ENCODE measurements at places on chromosomes 13 and 19.

DNA sequence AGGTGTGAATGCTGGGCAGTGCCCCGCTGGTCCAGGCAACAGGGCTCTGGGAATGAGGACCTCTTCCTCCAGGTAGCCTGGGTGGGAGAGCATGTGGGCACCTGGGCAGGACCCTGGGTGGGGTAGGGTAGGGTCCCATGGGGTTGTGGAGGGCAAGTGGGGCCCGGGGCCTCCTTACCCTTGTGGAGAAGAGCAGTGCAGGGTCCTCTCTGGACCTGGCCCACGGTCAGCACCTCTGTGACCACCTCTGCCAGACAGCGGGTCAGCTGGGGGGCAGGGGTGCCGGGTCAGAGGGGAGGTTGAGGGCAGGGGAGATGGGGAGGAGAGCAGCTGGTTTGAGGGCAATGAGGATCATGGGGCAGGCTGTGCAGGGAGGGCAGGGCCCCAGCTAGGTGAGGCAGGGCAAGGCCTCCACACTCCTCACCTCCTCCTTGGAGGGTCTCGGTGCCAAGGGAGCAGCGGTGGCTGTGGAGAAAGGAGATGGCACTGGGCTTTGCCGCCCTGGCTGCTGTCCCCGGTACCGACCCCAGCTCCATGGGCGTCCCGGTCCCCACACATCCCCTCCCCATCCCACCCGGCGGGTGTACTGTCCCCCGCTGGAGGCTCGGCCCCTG lies 491 bp downstream of the CCER2 start:
- DNase-seq = no peak

GRCh38 chr13:22455036-22455435 lies 725.7 kb upstream of the SGCG start:
- no peak for DNase-seq

GRCh38 chr19:19320361-19321140 lies at the start of the genes MAU2 and SUGP1:
MAU2 (plus strand) TSS chr19:19320829; CDS start chr19:19320860, 31 bp downstream.
SUGP1 (minus strand) TSS chr19:19320509; CDS start chr19:19320496, 13 bp downstream.
- DNase-seq = peak; percentile 92

DNA sequence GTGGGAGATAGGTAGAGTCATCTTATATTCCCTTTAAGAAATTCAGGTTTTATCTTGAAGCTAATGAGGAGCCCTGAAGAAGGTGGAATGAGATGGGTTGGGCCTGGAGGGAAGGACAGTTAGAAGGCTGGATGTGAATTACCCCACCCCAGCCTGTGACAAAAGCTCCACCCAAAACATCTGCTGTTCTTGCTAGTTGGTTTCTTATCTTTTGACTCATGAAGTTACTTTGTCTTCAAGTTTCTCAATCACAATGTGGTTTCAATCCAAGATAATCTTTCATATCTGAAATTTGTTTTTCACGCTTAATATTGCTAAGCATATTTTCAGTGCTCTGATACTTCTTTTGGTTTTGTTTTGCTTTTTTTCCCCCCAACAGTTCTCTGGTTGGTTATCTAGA lies 38.3 kb upstream of the HMGB1 start:
- no peak for DNase-seq

GRCh38 chr13:106794117-106794516 lies 226.2 kb upstream of the ARGLU1 start:
- DNase-seq = no peak

DNA sequence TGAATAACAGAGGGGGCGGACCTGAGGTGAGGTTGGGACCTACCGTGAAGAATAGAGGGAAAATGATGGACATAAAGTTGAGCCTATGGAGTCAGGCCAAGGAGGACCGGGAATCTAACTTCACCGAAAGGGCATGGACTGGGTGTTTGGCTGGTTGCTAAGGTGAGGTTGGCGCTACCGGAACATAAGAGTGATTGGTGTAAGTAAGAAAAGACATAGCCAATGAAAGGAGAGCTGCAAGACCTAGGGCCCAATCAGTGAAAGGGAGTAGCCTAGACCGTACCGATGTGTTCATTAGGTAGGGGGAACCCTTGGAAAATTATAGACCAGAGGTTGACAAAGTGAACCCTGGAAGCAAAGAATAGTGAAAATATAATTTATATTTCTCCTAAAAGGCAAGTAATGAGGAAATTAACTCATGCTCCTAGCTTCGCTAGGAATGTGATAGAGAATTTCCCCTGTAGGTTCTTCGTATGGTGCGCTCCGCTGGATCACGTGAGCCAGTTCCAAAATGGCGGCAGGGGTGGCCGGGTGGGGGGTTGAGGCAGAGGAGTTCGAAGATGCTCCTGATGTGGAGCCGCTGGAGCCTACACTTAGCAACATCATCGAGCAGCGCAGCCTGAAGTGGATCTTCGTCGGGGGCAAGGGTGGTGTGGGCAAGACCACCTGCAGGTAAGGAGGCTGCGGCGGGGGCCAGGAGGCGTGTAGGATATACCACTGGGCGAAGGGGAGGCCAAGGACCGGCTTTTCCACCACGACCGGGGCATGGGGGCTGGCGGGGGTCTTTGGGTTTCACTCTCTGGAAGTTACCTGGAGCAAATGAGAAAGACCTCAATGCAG lies at the start of gene GET3:
Gene GET3 (plus strand): TSS at position 503 of the 840 bp plus-strand sequence. CDS start 9 bp downstream, at position 512.
- DNase-seq = peak; percentile 88

GRCh38 chr19:54387991-54388801 lies 23.5 kb upstream of the LAIR1 start:
- peak; percentile 43 for DNase-seq

GRCh38 chr19:33410915-33411401 lies 37.4 kb downstream of the CEBPG start:
- DNase-seq = no peak

GRCh38 chr19:19192078-19192882 lies at the start of the genes BORCS8 and RFXANK:
BORCS8 (minus strand) TSS chr19:19192152; CDS start chr19:19192117, 35 bp downstream.
RFXANK (plus strand) TSS chr19:19192258; CDS start chr19:19193947, 1,689 bp downstream.
- DNase-seq = peak; percentile 99

GRCh38 chr13:38697628-38698333 lies 10.9 kb downstream of the FREM2 start:
- DNase-seq = no peak

- DNase-seq = no peak
Measured at GRCh38 chr19:30681162-30682100, 309.2 kb downstream of the ZNF536 start.

Data from CD4-positive, alpha-beta memory T cell (primary cell).